Osteoblast (primary cell): ENCODE measurements at places on chromosomes 11 and 22. TPM values are rescaled to one million over a fixed set of nuclear protein-coding genes. Genes with fewer than 3 reads are reported as not detected.

The PTPMT1 gene
- total RNA-seq: 67.5 and 80.7 TPM in 2 replicates

The GGTLC3 gene
- not detected in 2 replicates for total RNA-seq

The KLHL22 gene
- total RNA-seq: 36.9 and 46.6 TPM in 2 replicates

The PATE4 gene
- total RNA-seq: not detected in 2 replicates

The JAM3 gene
- total RNA-seq: 56.3 and 57.5 TPM in 2 replicates

- no peak overlapping the region for H3K27ac ChIP-seq
- H3K27me3 ChIP-seq: peaks cover 52% of the 10 kb centered on the region
- DNase-seq: no peak
- no peaks in the 10 kb centered on the region for H3K36me3 ChIP-seq
- H3K4me3 ChIP-seq: no peak overlapping the region
- no peaks in the 10 kb centered on the region for H3K4me1 ChIP-seq
Observed at GRCh38 chr11:11668274-11668673, 46.5 kb upstream of the GALNT18 start.

DNA sequence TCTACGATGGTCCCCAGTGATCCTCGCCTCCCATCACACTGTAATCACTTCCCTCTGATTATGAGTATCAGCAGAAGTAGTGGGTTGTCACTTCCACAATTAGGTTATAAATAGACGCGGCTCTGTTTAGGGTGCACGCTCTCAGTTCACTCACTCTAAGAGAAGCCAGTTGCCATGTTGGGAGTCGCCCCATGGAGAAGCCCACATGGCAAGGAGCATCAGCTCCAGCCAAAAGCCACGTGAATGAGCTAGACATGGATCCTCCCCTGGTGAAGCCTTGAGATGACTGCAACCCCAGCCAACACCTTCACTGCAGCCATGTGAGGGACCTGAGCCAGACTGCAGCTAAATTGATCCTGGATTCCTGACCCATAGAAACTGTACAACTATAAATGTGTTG is 26.4 kb upstream of the MYOD1 start:
- no peak overlapping the region for H3K27ac ChIP-seq
- no peaks in the 10 kb centered on the region for H3K36me3 ChIP-seq
- no peaks in the 10 kb centered on the region for H3K4me1 ChIP-seq
- no peak overlapping the region for H3K4me3 ChIP-seq
- no peak for DNase-seq
- peaks cover 73% of the 10 kb centered on the region for H3K27me3 ChIP-seq

DNA sequence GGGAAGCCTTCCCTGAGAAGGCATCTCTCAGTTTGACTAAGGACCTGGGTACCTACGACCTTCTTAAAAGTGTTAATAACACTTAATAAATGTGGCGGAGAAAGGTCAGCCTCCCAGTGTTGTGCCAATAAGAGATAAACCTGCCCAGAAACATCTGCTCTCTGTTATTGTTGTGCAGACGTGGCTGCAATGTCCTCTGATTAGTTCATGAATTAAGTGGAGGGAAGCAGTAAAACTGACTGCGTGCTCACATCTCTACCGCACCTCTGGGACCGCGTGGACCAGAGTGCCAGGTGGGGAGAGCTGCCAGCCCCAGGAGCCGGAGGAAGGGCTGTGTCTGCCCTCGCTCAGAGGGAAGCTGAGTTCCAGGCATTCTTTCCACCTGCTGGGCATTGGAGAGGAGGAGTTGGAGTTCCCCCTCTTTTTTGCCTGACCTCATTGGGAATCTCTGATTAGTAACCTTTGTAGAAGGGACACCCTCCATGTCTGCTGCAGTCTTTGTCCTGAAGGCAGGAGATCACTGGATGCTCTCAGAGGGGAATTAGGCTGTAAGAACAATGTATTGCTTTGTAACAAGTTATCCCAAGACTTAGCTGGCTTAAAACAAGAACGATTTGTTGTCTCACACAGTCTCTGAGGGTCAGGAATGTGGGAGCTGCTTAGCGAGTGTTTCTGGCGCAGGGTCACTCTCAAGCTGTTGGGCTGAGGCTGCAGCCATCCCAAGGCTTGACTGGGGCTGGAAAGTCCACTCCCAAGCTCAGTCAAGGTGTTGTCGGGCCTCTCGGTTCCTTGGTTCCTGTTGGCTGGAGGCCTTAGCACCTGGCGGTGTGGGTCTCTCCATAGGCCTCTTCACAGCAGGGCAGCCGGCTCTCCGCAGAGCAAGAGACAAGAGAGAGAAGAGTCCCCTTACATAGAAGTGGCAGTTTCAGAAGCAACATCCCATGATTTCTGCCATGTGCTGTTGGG is 247.6 kb upstream of the TBCEL start:
- no peak overlapping the region for H3K27ac ChIP-seq
- H3K4me1 ChIP-seq: peaks cover 3% of the 10 kb centered on the region
- H3K27me3 ChIP-seq: peaks cover 13% of the 10 kb centered on the region
- no peak for DNase-seq

DNA sequence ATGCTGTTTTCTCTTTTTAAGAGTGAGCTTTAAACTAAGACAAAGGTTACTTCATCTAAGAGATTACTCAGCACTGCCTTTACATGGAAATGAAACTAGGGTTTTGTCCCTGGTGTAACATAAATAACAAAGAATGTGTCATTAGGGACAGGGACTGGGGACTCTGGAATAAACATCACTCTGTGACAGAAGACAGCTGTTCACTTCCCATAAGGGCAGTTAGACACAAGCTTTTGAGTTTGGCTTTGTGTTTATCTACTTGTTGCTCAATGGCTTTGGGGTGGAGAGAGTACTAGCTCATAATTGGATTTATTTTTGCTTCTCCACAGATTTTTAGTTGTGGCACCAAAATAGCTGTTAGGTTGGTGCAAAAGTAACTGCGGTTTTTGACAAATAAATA is 154.5 kb downstream of the OR4C45 start:
- no peaks in the 10 kb centered on the region for H3K36me3 ChIP-seq
- H3K4me1 ChIP-seq: no peaks in the 10 kb centered on the region
- no peak for DNase-seq
- no peak overlapping the region for H3K4me3 ChIP-seq

DNA sequence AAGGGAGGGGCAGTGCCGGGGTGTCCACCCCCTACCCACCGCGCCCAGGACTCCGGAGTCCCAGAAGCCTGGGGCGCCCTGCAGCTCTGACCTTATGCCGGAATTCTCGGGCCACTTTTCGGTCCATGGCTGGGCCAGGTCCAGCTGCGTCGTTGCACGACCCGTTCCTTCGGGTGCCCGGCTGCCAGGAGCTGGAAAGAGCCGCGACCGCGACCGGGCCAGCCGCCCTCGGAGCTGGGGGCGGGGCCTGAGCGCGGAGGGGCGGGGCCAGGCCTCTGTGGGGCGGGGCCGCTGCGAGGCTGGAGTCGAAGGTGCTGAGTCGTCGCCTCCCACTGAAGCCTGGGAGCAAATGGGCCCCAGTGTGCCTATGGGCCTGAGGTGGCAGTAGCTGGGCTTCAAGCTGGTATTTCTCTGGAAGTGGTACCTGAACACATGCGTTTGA is at the start of gene USH1C:
USH1C (minus strand) TSS at position 236 of the 442 bp plus-strand sequence; CDS start at position 127, 109 bp downstream.
- no peak within 1 kb of the TSS for H3K4me3 ChIP-seq
- peak; percentile 87 for DNase-seq
- peaks cover 31% of the 10 kb centered on the region for H3K27me3 ChIP-seq
- no peak within 1 kb of the TSS for H3K27ac ChIP-seq

GRCh38 chr22:40322021-40322420 is 24.3 kb upstream of the ADSL start:
- H3K27me3 ChIP-seq: no peaks in the 10 kb centered on the region
- no peaks in the 10 kb centered on the region for H3K4me1 ChIP-seq
- DNase-seq: no peak

DNA sequence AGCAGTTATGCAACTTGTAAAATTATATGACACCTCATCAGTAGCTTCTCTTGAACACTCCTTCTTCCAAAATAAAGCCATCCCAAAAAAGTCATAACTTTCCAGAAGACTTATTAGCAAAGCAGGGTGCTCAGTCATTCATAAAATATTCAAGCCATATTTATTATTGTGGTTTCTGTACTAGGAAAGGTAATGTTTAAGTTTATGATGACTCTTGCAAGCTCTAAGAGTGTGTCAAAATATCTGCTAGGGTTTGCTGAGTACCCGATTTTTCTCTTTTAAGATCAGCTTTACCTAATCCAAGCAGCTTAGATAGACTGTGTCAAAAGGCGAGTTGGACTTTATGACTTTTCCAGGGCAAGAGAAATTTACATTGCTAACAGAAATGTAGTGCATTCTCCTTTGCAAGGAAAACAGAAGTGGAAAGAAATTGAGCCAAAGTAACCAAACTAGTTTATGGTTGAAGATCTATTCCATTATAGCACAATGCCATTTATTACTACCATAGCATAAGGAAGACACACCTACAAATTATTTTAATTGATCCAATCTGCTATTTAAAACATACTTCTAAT is 98.0 kb upstream of the SOX6 start:
- H3K4me3 ChIP-seq: no peak overlapping the region
- DNase-seq: no peak
- H3K27me3 ChIP-seq: no peaks in the 10 kb centered on the region

DNA sequence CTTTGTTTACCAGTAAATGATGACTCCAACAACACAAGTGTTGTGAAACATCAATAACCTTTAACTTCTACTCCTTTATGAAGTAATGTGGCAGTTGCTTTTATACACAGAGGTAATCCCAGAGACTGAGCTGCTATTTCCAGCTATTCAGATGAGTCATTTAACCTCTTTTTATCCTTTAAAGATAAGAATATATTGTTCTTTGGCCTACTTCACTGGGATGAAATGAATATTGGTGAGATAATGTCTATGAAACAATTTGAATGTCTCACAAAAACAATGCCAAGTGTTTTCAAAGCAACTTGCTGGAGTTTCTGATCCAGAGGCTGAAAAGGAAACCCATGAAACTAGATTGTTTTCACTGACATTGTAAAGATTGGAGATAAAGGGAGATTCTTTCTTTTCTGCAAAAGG is 564.4 kb upstream of the LUZP2 start:
- peak; percentile 57 for DNase-seq
- no peaks in the 10 kb centered on the region for H3K27me3 ChIP-seq
- peak overlapping the region; percentile 5 for H3K27ac ChIP-seq
- no peaks in the 10 kb centered on the region for H3K36me3 ChIP-seq

DNA sequence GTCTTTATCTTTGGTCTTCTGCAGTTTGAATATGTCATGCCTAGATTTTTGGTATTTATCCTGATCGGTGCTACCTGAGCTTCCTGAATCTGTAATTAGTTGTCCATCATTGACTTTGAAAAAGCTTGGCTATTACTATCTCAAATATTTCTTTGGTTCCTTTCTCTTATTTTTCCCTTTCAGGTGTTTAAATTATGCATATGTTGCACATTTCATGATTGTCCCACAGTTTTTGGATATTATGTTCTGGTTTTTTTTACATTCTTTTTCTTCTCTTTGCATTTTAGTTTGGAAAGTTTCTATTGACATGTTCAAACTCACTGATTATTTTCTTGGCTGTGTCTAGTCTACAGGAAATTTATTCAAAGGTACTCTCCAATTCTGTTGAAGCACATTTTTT is 840.3 kb upstream of the LRRC4C start:
- H3K27me3 ChIP-seq: no peaks in the 10 kb centered on the region
- no peaks in the 10 kb centered on the region for H3K36me3 ChIP-seq
- H3K4me1 ChIP-seq: no peaks in the 10 kb centered on the region
- no peak overlapping the region for H3K4me3 ChIP-seq
- H3K27ac ChIP-seq: no peak overlapping the region
- DNase-seq: no peak

- H3K4me3 ChIP-seq: no peak overlapping the region
- no peaks in the 10 kb centered on the region for H3K4me1 ChIP-seq
- H3K27me3 ChIP-seq: peaks cover 8% of the 10 kb centered on the region
- no peak overlapping the region for H3K27ac ChIP-seq
Observed at GRCh38 chr11:120025606-120026335, 112.1 kb downstream of the TRIM29 start.

DNA sequence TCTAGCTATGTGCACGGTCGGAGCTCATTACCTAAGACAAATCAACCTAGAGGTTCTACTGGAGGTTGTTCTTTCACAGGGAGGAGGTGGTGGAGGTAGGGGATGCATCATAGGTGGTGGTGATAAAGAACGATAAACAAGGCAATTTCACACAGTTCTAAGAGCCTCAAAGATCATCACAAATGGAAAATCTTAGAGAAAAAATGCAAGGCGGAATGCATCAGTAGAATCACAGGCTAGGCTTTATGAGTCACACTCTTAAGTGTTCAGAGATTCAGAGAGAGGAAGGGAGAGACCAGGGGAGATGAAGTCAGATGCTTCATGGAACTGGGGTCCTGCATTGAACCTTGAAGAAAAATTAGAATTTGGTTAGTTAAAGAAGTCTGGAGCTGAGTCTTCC is 58.3 kb downstream of the TMPRSS5 start:
- H3K4me3 ChIP-seq: no peak overlapping the region
- H3K27me3 ChIP-seq: peaks cover 11% of the 10 kb centered on the region
- no peaks in the 10 kb centered on the region for H3K4me1 ChIP-seq
- DNase-seq: no peak
- H3K36me3 ChIP-seq: no peaks in the 10 kb centered on the region

GRCh38 chr11:88507771-88508417 is 170.4 kb upstream of the CTSC start:
- no peaks in the 10 kb centered on the region for H3K36me3 ChIP-seq
- H3K27me3 ChIP-seq: no peaks in the 10 kb centered on the region
- DNase-seq: no peak
- H3K4me3 ChIP-seq: no peak overlapping the region

DNA sequence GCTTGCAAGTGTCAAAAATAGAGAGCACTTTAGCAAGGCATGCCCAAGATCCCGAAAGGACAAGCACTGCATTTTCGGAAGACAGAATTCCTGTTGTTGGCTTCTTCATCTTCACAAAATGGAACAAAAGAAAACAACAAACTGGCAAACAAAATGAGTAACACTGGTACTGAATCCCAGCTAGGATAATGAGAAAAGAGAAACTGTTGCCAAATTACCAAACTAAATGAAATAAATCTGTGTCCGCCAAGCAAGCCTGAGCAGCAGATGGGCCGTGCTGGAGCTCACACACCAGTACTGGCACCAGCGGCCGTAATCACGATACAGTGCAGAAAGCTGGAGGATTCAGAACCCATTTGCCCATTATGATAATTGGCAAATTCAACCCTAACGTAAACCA is 30.6 kb downstream of the TUB start:
- H3K36me3 ChIP-seq: no peaks in the 10 kb centered on the region
- DNase-seq: no peak
- H3K4me3 ChIP-seq: no peak overlapping the region
- H3K27me3 ChIP-seq: peaks cover 2% of the 10 kb centered on the region
- H3K4me1 ChIP-seq: no peaks in the 10 kb centered on the region
- no peak overlapping the region for H3K27ac ChIP-seq

- H3K27ac ChIP-seq: no peak overlapping the region
- no peak overlapping the region for H3K4me3 ChIP-seq
- peaks cover 2% of the 10 kb centered on the region for H3K4me1 ChIP-seq
- H3K27me3 ChIP-seq: peaks cover 49% of the 10 kb centered on the region
- peak; percentile 76 for DNase-seq
Observed at GRCh38 chr11:46335271-46335670, 12.0 kb upstream of the DGKZ start.

- H3K36me3 ChIP-seq: no peaks in the 10 kb centered on the region
- H3K27ac ChIP-seq: no peak overlapping the region
- DNase-seq: no peak
- no peaks in the 10 kb centered on the region for H3K27me3 ChIP-seq
Observed at GRCh38 chr11:109120341-109120740, 301.6 kb upstream of the C11orf87 start.

- H3K27ac ChIP-seq: no peak overlapping the region
- H3K36me3 ChIP-seq: no peaks in the 10 kb centered on the region
- no peaks in the 10 kb centered on the region for H3K27me3 ChIP-seq
- DNase-seq: no peak
- H3K4me3 ChIP-seq: no peak overlapping the region
Observed at GRCh38 chr11:27635567-27636037, 64.7 kb downstream of the BDNF start.

- H3K4me3 ChIP-seq: no peak overlapping the region
- no peaks in the 10 kb centered on the region for H3K27me3 ChIP-seq
- peaks cover 32% of the 10 kb centered on the region for H3K4me1 ChIP-seq
- DNase-seq: peak; percentile 26
- no peaks in the 10 kb centered on the region for H3K36me3 ChIP-seq
- no peak overlapping the region for H3K27ac ChIP-seq
Observed at GRCh38 chr11:122714004-122714403, 58.5 kb downstream of the UBASH3B start.
